ENCODE measurements at places on chromosomes 2 and 18. TPM values are rescaled to one million over a fixed set of nuclear protein-coding genes. Genes with fewer than 3 reads are reported as not detected.

Gene DNAJC5G
- total RNA-seq, result not detected

Gene GPR155
- 2.3 TPM for total RNA-seq

Gene CGREF1
- 1.3 TPM for total RNA-seq

Gene ATOH8
- 5.4 TPM for total RNA-seq

Gene GPBAR1
- 0.40 TPM for total RNA-seq

Gene PPIL3
- 39.6 TPM for total RNA-seq

Gene PMAIP1
- total RNA-seq, result 15.7 TPM

Gene DPP10
- not detected for total RNA-seq

Gene NPPC
- not detected for total RNA-seq

Gene ADD2
- total RNA-seq, result 7.3 TPM

Gene LYG2
- not detected for total RNA-seq

Gene KHK
- 3.4 TPM for total RNA-seq

Gene MYOM1
- under 0.01 TPM for total RNA-seq

Gene FOXI3
- total RNA-seq, result not detected

Gene ABCG8
- not detected for total RNA-seq

Gene MYCN
- total RNA-seq, result 3.2 TPM

Gene DLX1
- total RNA-seq, result not detected

Gene COA5
- 23.0 TPM for total RNA-seq
